ENCODE measurements at places on chromosomes 1 and 21.
A peak's percentile ranks its signal among the peaks of the same experiment; 100 is the strongest.

DNA sequence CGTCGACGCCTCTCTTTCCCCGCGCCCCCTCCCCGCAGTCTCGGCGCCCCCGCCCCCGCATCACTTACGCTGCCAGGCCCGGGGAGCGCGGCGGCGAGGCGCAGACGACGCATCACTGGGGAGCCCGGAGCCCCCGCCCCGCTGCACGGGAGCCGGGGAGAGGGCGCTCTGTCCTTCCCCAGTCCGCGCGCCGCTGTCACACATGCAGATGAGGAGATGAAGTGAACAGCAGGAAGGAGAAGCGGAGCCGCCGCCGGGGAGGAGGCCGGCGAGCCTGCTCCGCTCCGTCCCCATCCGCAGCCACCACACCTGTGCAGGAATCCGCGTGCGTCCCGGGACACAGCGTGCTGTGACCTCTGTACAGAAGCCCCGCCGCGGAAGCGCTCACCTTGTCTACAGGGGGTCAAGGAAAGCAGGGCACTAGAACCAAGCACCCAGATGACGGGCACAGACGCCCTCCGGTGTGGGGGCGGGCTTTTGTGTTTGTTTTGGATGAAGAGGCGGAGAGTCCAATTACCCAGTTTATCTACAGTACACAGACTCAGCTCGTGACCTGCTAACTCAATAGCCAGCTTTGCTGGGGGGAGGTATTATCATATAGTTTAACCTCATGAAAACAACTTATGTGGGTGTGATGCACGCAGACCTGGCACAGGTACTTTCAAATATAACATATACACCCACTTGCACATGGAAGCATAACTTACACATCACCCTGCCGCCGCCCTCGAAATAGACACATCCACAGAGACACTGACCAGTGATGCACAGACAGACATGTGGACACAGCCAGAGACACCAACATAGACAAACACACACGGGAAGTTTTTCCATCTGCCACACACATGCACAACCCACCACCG lies 12.4 kb downstream of the KLHDC8A start:
- DNase-seq, result peak; percentile 54

DNA sequence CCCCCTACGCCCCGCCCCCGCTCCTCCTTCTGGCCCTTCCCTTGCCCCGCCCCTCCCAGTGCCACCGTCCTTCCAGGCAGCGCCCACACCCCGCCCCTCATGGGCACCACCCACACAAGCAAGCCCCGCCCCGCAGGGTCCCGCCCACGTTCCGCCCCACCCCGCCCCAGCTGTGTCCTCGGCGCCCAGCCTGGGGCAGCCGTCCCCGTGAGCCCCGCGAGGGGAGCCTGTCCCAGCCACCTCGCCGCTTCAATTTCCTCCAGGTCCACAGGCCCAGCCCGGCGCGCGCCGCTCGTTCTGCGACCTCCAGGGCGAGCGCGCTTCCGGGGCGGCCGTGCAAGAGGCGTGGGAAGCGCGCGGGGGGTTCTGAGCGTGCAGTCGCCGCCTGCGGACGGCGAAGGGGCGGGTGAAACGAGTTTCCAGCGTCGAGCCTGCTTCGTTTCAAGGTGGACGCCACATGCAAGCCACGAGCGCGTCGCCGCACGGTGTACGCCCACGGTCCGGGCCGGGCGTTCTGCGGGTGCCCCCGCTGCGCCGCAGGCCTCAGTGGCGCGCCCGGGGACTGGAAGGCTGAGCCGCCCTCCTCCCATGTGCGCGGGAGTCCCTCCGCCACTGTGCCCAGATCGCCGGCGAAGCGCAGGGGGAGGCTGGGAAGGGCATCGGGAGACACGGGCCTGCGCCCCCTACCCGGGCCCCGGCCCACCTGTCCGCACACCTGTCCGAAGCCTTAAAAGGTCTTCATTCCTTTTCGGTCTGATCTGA lies 10.8 kb upstream of the FAAP20 start:
- peak; percentile 95 for DNase-seq

- peak; percentile 66 for DNase-seq
Observed at GRCh38 chr1:86703696-86704457, 499 bp upstream of the SH3GLB1 start.

DNA sequence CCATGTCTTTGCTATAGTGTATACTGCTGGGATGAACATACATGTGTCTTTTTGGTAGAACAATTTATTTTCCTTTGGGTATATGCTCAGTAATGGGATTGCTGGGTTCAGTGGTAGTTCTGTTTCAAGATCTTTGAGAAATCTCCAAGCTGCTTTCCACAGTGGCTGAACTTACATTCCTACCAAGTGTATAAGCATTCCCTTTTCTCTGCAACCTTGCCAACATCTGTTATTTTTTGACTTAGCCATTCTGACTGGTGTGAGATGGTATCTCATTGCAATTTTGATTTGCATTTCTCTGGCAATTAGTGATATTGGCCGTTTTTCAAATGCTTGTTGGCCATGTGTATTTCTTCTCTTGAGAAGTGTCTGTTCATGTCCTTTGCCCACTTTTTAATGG lies 37.5 kb upstream of the ANGPTL1 start:
- DNase-seq, result no peak

DNA sequence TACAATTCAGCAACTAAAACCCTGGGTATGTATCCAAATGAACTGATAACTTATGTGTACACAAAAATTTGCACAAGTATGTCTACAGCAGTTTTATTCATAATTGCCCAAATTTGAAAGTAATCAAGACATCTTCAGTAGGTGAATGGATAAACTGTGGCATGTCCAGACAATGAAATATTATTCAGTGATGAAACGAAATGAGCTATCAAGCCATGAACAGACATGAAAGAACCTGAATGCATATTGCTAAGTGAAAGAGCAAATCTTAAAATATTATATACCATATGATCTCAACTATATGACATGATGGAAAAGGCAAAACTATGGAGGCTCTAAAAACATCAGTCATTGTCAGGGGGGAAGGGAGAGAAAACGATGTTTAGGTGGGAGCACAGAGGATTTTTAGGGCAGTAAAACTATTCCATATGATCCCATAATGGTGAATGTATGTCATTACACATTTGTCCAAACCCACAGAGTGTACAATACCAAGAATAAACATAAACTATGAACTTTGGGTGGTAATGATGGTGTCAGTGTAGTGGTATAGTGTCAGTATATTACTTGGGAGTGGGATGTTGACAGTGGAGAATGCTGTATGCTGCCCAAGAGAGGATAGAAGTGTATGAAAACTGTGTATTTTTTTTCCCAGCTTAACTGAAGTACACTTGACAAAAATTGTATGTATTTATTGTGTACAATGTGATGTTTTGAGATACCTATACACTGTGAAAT lies 92.8 kb upstream of the PPP2R5A start:
- no peak for DNase-seq

DNA sequence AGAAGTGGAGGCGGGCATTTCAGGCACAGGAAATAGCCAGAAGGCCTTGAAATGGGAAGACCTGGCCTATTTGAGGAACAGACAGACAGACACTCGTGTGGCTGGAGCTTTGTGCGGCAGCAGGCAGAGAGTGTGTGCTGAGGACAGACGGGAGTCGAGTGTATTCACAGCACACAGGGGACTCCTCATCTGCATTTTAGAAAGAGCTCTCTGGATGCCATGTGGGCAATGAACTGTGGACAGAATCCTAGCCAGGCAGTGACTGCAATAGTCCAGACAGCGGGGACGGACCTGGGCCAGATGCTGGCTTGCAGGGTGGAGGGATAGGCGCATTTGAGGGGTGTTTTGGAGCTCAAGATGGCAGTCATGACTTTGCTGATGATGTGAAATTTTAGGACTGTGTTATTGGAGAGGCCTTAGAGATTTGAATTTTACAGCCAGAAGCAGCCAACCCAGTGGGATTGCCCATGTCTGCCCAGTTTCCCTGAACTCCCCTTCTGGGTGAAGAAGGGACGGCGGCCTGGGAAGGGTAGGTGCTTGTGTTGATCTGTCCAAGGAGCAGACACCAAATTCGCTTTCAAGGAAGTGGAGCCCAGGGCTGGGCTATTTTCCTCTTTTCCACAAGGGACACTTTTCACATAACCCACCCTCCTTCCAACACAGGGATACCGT lies 43.7 kb downstream of the CHAF1B start:
- DNase-seq, result no peak

- no peak for DNase-seq
Observed at GRCh38 chr1:160795951-160796383, at the start of gene LY9. TSS of gene LY9 (plus strand) at chr1:160796174. CDS start at chr1:160796188, 14 bp downstream.

- no peak for DNase-seq
Observed at GRCh38 chr1:2242814-2243725, 15.0 kb downstream of the SKI start.

All from nucleus accumbens (tissue), 56 donors.